Brain (organoid and tissue), 16 donors: ENCODE measurements at places on chromosomes 16 and 17.

DNA sequence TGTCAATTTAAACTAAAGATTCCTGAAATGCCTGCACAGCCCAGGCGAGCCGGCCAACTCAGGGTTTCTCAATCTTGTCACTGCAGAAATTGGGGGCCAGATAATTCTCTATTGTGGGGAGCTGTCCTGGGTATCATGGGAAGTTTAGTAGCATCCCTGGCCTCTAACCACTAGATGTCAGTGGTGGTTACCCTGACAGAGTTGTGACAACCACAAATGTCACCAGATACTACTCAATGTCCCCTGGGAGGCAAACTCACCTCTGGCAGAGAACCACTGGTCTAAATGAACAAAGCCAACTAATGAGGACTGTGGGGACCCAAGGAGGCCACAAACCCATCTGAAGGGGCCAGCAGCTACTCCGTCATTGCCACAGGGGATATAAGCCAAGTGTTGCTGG, 90.9 kb downstream of the MYH11 start:
- DNase-seq = peak; percentile 58

GRCh38 chr17:15915961-15916360, 29.0 kb upstream of the ADORA2B start:
- DNase-seq = no peak

DNA sequence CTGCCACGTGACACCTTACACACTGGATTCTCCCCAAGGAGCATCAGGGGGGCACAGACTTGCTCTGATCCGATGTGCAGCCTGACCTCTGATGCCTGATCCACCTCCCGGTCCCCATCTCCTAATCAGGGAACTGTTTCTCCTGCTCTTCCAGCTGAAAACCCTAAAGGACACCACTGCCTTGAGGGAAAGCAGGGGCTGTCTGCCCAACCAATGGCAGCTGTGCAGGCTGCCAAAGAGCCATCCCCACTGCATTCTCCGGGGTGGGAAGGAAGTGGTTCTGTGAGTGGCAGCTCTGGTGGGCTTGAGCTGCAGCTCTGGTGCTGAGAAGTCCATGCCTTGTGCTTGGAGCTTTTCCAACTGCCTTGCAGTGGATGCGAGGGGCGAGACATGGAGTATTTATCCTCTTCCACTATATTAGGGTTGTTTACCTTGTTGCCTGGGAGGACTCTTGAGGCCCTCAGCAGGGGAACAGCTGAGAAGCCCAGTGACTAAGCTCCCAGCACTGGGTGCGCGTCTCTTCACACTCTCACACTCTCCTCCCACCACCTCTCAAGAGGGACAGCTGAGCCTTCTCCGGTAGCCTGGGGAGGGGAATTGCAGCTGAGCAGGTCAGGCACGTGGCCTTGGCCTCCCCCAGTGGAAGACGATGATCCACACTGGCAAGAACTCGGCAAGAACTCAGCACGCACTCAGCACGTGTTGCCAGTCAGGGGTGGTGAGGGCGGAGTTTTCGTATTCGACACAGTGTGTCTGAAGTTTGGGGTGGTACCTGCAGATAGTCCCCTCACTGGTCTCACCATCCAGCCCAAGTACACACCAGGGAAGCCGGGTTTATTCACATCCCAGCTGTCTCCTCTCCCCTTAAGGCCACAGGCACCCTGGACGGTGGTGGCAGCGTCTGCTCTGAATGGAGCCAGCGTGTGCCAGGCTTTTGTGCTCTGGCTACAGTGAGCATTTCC, 21.1 kb upstream of the SPATA32 start:
- DNase-seq = no peak

- DNase-seq = no peak
Measured at GRCh38 chr17:82959242-82959930, 119.6 kb upstream of the ZNF750 start.

DNA sequence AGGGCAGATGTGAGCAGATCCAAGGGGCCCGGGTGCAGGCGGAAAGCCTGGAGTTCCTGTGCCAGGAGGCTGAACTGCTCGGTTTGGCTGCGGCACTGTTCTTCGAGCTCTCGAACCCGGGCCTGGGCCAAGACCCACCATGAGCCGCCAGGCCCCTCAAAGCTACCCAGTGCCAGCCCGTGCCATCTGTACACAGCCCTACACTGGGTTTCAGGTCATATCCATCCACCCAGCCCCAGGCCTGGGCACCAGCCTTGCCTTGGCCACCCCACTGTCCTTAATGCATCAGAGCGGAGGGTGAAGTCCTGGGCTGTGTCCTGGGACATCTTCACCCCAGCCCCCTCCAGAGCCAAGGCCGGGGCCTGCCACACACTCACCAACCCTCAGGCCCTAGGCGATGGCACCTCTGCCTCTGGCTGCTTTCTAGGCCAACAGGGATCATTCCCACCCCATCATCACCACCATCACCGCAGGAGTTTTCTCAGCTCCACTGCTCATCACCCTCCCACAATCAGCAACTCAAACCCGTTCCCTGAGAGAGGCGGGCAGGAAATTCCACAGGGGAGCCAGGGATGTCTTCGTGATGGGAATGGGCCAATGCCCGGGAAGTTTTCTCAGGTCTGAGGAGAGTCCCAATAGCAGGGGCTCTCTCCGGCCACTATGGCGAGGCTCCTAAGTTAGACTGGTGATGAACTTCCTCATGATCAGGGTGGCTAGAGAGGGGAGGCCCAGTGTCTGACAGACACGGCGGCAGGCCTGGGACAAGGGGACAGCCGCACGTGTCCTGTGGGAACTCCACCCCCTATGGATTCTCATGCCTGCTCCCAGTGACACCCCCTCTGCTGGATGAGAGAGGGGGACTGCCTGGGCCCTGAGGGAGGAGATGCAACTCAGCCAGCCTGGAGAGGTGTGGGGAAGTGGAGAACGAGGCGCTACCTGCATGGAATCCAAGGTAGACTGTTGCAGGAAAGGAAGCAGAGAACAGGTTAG, 9.1 kb downstream of the TSPOAP1 start:
- DNase-seq = no peak

DNA sequence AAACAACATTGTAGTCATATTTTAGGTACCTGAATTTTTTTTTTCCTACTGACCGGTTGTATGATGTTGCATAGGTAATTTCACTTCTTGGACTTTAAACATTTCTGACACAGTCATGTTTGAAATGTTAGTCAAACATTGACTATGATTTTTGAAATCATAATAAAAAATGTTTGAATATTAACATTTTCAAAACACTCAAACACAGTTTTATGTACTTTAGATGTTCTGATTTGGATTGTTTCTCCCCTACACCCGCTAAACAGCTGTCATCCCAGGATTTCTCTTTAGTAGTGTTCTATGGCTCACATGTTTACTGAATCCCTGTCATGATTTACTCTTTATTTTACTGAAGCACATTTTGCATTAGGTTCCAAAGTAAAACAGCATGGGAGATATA, 102.9 kb upstream of the NPEPPS start:
- no peak for DNase-seq

- DNase-seq = no peak
Measured at GRCh38 chr17:43604549-43604948, 57.2 kb downstream of the MEOX1 start.

DNA sequence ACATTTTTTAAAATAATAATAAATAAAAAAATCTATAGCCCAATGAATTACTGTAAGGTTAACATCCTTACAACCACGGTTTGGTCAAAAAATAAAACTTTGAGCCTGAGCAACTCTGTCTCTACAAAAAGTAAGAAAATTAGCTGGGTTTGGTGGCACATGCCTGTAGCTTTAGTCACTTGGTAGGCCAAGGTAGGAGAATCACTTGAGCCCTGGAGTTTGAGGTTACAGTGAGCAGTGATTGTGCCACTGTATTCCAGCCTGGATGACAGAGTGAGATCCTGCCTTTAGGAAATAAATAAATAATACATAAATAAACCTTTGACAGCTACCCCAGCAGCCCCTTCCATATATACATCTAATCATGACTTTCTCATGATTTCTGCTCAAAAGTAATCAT, 26.9 kb upstream of the PHAF1 start:
- DNase-seq = no peak

DNA sequence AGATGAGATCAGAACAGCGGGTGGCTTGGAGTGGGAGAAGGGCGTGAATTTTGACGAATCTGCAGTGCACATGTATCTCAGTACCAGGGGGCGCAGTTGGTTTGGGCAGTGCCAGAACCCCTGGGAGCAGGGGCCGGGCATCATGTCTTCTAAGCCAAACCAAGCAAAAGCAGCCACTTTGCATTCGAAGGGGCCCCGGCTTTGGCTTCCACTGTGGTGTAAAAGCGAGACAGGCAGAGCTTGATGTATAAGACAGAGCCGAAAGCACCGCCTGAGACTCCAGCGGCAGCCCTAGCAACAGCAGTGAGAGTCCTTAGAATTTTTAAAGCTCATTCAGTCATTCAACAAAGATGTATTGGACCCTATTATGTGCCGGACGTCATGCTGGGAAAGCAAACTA, 3.8 kb upstream of the XYLT1 start:
- DNase-seq = peak; percentile 66

- no peak for DNase-seq
Measured at GRCh38 chr17:11640463-11640814, 42.2 kb downstream of the DNAH9 start.

GRCh38 chr17:80260791-80261158, at the start of gene RNF213:
Gene RNF213 (plus strand): TSS chr17:80260852. CDS start chr17:80263682, 2,830 bp downstream.
- DNase-seq = peak; percentile 20

GRCh38 chr17:61495161-61495857, 43.1 kb downstream of the TBX4 start:
- no peak for DNase-seq

- DNase-seq = no peak
Measured at GRCh38 chr16:4586291-4586690, 28.4 kb downstream of the UBALD1 start.

- DNase-seq = peak; percentile 78
Measured at GRCh38 chr16:76278086-76278485, 885 bp downstream of the CNTNAP4 start.

- DNase-seq = no peak
Measured at GRCh38 chr17:68835071-68835470, 120.1 kb downstream of the ABCA8 start.

DNA sequence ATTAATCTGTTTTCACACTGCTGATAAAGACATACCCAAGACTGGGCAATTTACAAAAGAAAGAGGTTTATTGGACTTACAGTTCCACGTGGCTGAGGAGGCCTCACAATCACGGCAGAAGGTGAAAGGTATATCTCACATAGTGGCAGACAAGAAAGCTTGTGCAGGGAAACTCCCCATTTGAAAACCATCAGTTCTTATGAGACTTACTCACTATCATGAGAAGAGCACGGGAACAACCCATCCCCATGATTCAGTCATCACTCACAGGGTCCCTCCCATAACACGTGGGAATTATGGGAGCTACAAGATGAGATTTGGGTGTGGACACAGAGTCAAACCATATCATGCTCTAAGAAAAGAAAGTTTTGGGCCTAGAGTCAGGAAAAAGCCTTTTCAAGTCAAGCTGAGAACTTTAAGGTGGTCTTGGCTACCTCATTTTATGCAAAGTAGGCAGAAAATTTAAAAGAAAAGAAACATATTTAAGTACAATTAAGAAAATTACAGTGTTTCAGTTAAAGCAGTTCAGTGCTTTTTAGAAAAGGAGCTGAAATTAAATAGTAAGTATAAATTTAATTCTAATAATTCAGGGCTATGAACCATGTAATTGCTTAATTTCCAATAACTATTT, 24.9 kb upstream of the CRYM start:
- DNase-seq = no peak

- no peak for DNase-seq
Measured at GRCh38 chr16:31880322-31880979, 6.8 kb downstream of the ZNF267 start.

DNA sequence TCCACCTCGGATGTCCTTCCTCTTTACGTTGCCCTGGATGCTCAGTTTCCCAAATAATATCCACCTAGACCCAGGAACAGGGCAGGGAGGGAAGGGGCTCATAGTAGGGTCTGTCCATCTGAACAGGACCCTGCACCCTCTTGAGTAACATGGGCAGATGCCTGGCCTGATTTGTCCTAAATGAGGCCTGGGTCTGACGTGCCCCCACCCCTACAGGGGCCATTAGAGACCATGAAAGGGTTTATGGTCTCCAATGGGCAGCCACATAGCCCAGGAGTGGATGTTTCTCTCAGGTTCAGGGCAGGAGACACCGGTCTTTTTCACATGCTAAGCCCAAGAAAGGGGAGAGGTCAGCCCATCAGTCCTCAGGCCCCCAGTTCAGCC, 6.8 kb downstream of the CACNG1 start:
- no peak for DNase-seq

DNA sequence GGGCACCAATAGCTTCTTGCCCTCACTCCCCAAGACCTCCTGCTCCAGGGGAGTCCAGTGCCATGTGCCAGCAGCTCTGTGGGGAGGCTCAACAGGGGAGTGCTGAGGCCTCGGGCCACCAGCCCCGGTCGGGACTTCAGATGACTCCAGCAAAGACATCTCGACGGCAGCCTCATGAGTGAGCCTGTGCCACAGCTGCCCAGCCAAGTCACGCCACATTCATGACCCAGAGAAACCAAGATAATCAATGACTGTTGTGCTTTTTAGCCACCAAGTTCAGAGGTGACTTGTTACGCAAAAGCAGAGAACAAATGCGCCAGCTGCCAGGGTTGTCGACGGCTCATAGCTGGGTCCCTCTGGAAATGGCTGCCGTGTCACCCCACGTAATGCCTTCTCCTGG, 157.5 kb downstream of the BANP start:
- DNase-seq = no peak

- peak; percentile 52 for DNase-seq
Measured at GRCh38 chr16:2473999-2474876, 689 bp upstream of the TBC1D24 start.

- no peak for DNase-seq
Measured at GRCh38 chr17:28471531-28472342, 1.7 kb upstream of the SLC13A2 start.

DNA sequence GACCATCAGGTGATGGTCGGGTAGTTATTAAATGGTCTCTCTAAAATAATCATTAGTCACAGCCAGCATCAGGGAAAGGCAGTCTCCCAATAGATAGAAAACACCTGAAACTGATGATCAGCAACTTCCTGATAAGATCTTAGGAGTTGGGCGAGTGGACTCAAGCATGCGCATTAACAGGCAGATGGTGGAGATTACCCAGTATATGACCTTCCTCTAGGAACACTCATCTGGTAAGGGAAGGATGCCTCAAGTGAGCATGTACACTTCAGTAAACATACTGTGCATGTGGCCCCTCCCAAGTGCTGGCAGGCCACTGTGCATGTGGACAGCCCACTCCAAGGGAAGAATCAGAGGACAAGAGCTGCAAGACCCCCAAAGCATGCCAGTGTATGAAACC, 105.9 kb downstream of the ABCC12 start:
- no peak for DNase-seq

DNA sequence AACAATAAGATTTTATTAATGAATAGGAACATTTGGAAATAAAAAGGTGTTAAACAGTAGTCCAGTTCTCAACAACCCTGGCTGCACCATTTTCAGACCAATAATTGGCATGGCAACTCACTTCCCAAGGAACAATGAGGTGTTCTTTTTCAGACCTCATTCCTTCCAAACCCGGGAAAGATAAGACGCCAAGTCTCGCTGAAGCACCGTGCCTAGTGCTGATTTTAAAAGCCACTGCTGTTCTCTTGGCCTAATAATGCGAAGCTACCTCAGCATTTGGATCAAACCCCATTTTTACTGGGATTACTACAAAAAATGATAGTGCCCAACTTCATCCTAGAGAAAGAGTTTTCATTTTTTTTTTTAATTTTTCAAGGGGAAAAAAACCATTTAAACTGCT, 75.2 kb upstream of the NOL11 start:
- peak; percentile 34 for DNase-seq

- DNase-seq = peak; percentile 59
Measured at GRCh38 chr16:84788920-84789391, 30.8 kb upstream of the CRISPLD2 start.
